ENCODE measurements at places on chromosomes 12 and 14.

GRCh38 chr12:131829791-131830334 lies 1.7 kb downstream of the MMP17 start:
- DNase-seq: peak; percentile 55

- DNase-seq: peak; percentile 87
Measured at GRCh38 chr14:74608959-74609611, 3.0 kb downstream of the LTBP2 start.

- no peak for DNase-seq
Measured at GRCh38 chr12:123961585-123962345, 10.9 kb downstream of the CCDC92 start.

DNA sequence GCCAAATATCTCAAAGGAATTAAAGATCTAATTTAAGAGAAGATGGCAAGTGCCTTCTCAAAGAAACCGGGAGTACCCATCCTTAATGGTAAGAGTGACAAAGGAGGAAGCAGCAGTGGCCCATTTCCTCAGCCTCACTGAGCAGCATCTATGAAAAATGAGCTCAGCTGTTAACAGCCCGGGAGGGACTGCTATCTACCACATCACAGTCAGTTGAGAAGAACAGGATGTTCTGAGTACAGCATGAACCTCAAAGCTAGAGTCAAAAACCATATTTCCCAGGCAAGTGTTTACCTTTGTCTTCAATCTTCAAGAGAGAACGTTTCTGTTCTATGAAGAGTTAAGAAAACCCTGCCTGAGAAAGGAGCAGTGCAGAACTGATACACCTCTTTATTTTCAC lies 115.0 kb downstream of the BTG1 start:
- DNase-seq: no peak

DNA sequence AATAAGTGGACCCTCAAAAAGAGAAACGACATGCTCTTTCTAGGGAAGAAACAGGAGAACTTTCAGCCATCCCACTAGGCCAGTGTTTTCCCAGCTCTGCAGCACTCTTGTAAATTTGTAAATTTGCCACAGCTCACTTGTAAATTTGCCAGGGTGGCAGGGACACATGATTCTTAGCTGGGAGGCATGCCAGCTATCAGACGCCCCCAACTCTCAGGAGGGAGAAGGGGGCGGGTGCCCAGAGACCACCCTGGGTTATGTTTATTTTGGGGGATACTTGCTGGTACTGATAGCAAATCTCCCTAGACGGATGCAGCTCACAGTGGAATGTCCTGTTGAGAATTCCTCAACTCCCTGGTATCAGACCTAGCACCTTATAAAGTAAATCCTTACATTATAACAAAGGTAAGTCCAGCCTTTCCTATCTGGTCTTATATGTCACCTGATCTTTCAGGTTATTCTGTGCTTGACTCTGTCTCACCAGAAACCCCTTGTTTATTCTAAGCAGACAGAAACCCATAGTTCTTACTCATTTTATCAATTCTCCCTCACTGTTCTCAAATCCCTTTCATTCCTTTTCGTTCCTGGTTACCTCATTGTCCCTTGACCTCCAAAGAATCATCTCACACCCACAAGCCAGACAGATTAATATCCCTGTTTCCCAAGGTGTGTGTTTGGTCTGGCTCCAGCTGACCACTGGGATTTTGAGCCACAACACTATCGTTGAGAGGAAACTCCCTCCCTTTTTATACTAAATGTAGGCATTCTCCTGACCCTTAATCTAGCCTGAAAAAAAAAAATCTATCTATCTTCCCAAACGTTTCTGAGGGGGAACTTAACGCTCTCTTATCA lies 69.3 kb upstream of the HMGA2 start:
- no peak for DNase-seq

- DNase-seq: no peak
Measured at GRCh38 chr12:76515271-76515670, 44.3 kb downstream of the OSBPL8 start.

DNA sequence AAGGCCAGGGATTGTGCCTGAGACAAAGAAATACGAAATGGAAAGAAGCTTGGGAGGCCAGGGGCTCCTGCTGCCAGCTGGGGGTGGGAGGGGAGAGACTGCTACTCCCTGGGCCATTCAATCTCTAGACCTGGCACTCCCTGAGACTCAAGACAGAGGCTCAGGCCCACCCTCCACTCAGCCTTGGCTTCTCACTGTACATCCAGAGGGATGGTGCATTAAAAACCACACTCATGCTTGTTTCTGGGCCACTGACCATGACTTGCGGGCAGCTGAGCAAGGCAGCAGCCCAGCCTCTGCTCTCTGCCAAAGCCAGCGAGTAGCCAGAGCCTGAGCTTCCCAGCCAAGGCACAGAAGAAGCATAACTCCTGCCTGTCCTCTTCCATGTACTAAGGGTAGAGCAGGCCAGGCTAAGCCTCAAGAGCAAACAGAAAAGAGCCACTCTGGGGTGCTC lies 41.5 kb downstream of the PITPNM2 start:
- DNase-seq: no peak

DNA sequence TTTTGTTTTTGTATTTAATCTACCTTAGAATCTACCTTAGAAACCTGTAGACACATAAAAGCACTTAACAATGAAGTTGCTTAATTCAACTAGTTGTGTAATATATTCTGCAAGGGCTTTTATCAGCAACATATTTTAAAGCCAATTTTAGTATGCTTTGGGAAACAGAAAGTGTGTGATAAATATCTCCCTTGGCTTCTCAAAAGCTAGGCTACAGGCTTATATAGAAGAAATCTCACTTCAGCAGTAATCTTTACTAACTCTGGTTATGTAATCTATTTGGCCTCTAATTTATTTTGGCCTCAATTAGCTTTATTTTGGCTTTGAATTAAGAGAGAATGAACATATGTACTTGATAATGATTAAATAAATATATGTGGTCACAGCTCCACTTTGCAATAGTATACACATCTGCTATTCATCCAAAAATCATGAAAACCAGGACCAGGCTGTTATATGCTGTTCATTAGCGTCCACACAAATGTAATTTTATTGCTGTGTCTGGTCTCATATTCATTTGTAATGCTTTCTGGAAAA lies 37.2 kb downstream of the LRP6 start:
- DNase-seq: no peak

GRCh38 chr12:3480764-3481163 lies 10.2 kb upstream of the PRMT8 start:
- no peak for DNase-seq

DNA sequence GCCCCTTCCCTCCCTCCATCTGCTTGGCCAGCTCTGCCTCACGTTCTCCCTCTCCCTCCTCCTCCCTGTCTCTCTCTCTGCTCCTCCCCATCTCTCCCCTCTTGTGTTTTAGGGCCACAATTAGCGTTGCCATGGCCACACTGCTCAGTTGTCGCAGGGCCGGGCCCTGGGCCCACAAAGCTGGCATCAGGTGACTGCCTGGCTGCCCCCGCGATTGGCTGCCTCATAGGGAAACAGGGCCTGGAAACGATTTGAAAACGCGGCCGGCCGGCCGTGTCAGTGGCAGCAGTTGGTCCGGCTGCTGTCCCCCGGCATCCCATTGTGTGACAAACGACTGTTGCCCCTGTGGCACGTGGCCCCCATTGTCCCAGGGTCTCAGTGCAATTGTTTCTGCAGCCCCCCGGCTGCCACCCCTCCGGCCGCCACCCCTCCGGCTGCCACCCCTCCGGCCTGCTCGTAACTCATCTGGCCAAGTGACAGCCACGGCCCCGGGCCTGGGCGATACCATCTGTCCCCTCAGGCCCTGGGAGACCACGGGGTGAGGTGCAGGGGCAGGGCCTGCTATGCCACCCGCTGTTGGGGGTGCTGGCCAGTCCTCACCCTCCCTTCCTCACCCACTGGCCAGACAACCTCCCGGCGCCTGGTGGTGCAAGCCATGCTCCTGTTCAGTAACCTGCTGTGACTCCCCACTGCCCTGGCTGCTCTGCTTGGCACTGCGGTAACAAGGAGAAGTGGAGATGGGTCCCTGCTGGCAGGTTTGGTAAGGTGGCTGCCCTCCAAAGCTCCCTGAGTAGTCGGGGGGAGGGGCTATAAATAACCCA lies 17.4 kb downstream of the FOXN4 start:
- DNase-seq: no peak

DNA sequence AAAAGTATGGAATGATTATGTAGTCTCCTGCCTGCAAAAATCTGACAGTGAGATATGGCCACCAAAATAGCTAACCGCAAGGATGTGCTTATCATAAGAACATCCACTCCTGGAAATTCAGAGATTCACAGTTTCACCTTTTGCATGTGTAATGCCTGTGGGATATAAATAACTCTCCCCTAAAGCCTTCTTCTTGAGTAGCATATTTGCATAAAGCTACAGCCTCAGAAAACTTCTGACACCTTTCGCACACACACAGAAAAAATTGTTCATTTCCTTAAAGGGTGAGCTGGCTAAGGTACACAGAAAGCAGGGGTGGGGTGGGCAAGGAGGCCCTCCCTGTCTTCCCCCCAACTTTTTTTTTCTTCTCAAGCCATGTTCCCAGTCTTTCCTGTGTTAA lies 3.1 kb upstream of the IGF1 start:
- no peak for DNase-seq

DNA sequence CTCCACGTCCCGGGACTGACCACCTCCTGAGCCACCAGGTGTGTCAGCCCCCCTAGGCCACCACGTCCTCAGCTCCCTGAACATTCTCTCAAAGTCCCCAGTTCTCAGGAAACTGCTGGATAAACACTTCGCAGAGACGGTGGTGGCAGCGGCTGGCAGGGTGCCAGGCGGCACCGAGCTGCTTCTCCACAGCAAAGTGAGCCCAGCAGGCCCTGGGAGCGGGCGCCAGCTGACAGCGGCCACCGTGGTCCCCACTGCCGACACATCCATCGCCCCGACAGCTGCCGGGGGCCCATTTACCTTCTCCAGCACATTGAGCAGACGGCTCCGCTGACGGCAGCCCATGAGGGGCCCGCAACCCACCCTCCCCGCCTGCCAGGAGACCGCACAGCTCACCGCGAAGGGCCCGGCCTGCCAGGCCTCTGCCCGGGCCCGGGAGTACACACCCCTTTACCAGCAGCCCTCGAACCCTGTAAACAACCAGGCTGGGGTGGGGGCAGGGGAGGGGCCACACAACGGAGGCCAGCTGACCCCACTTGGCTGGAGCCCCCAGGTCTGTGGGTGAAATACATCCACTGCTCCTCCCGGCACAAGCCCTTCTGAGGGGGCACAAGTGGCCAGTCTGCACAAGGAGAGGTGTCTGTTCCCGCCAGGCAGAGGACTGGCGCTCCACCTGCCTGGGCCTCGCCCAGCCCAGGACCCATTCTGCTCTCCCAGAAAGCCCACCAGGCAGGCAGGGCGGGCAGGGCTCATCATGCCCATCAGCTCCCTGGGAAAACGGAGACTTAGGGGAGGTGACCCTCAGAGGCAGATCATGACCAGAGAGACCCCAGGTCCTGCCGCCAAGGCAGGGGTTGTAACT lies 10.5 kb downstream of the AKT1 start:
- no peak for DNase-seq

GRCh38 chr12:42234970-42235369 lies 3.1 kb downstream of the YAF2 start:
- no peak for DNase-seq

DNA sequence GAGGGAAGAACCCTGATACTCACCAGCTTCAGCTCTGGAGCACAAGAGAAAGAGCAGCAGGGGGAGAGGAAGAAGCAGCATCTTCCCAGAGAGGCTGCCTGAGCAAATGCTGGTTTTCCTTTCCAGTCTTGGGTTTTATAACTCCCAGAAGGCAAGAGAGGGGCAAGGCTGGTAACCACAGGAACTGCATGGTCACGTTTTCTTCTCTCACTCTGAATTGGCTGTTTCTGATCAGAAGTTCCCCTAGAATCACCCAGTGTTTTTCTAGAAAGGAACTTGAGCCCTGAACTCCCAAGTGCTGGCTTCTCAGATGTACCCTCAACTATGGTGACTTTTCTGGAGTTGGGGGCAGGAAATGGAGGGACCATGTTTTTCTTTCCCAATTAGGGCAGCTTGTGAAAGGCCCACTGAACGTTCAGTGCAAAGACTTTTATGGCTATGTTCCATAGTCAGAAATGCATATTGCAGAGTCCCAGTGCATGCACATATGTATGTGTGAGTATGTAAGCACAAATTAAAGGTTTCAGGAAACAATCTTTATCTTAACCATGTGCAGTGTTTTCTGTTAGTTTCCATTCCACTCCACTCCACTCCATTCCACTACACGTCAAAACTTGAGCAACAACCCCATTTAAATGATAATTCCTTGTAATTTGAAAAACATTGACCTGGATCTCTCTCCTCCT lies at the start of gene CMA1:
TSS of gene CMA1 (minus strand) at position 111 of the 686 bp plus-strand sequence. CDS start at position 81, 30 bp downstream.
- no peak for DNase-seq

DNA sequence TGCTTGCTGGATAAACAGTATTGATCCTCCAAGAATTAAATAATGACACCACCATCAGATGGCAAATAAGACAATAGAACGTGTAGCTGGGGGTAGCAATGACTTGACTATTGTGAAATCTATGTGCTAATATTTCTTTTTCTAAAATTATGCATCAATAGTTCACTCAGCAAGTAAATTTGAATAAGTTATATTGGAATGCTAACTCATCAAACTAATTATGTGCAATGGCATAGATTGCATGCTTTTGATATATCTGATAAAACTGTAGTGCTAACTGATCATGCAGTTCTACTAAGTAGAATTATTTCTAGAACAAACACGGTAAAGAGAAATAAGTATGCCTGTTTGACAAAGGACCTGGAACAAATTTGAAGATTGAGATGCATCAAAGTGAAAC lies 474.4 kb downstream of the NOVA1 start:
- DNase-seq: no peak

- no peak for DNase-seq
Measured at GRCh38 chr14:89720741-89721729, 233.5 kb downstream of the EFCAB11 start.

DNA sequence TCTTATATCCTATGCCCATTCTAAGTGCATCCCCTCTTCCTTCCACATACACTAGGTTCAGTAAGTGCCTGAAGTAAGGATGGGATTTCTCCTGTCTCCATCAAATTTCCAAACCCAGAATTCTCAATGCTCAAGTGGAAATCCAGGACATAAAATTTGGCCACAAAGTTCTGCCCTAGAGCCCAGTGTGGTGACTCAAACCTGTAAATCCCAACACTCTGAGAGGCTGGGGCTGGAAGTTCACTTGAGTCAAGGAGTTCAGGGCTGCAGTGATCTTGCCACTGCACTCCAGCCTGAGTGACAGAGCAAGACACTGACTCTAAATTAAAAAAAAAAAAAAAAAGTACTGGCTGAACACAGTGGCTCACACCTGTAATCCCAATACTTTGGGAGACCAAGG lies 4.5 kb upstream of the ARF3 start:
- DNase-seq: no peak

DNA sequence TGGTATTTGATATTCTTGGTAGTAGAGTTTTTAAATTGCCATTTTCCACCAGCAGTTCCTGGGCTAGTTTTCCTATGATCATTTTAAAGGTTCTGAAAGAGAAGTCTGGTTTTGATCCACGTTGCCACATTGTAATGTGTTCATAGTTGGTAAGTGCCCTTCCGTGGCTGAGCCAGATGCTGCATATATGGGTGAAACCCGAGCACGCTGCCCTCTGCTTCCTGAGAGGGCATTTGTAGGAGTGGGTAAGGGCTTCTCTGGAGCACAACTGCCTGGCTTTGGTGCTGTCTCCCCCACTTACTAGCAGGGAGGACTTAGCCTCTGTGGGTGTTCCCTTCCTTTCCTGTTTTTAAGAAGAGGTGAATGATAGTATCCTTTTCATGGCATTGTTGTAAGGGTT lies 7.1 kb downstream of the SNRNP35 start:
- no peak for DNase-seq

Measured in RWPE2 (cell line).